ENCODE measurements at places on chromosomes 7 and 10.
A peak's percentile ranks its signal among the peaks of the same experiment; 100 is the strongest.

GRCh38 chr7:69301253-69301652, 297.0 kb upstream of the AUTS2 start:
- DNase-seq = no peak

- DNase-seq = no peak
Measured at GRCh38 chr7:151690606-151691005, 170.9 kb upstream of the RHEB start.

GRCh38 chr10:73964743-73965142, 33.2 kb upstream of the VCL start:
- no peak for DNase-seq

DNA sequence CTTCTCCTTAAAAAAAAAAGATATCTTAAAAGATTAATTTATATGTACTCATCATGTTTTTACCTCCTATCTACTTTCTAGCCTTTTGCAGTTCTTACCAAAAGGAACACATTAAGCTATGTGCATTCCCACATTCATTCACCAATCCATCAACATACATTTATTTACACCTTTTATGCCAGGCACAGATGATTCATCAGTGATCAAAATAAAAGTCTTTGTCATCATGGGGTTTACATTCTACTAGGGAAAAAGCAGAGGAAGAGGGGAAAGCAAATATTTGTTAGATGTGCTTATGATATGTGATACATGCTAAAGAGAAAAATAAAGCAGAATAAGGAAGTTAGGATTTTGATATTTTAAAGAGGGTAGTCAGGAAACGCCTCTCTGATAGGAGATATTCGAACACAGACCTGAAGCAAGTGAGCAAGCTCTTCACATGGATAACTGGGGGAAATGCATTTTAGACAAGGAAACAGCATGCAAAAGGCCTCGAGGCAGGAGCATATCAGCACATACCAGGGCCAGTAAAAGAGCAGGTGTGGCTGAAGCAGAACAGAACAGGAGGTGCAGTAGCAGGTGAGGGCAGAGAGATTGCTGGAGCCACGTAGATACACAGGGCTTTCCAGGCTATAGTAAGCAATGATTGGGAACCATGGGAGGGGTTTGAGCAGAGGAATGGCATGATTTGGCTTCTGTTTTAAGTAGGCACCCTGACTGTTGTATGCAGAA, 67.4 kb downstream of the REEP3 start:
- DNase-seq = peak; percentile 42

- DNase-seq = no peak
Measured at GRCh38 chr7:85471740-85472139, 284.9 kb upstream of the SEMA3D start.

DNA sequence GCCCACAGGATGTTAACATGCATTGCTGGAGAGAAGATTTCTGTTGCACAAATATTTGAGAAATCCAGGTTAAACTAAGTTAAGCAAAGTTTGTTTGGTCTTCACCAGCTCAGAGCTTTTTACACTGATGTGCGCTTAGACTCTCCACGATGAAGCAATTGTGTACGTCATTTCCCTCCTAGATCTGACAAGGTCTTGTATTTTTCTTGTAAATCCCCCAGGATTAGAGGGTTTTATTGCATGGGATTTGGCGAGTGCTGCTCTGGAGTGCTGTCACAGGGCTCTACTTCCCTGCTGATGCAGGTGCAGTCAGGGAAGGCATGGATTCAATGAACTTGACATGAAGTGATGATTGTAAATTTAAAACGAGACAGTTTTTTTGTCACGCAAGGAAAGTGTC, 173.3 kb downstream of the PDE1C start:
- no peak for DNase-seq

GRCh38 chr7:146115548-146115850, 1.1 kb upstream of the CNTNAP2 start:
- DNase-seq = no peak

GRCh38 chr10:129741978-129742741, 221.9 kb downstream of the EBF3 start:
- no peak for DNase-seq

DNA sequence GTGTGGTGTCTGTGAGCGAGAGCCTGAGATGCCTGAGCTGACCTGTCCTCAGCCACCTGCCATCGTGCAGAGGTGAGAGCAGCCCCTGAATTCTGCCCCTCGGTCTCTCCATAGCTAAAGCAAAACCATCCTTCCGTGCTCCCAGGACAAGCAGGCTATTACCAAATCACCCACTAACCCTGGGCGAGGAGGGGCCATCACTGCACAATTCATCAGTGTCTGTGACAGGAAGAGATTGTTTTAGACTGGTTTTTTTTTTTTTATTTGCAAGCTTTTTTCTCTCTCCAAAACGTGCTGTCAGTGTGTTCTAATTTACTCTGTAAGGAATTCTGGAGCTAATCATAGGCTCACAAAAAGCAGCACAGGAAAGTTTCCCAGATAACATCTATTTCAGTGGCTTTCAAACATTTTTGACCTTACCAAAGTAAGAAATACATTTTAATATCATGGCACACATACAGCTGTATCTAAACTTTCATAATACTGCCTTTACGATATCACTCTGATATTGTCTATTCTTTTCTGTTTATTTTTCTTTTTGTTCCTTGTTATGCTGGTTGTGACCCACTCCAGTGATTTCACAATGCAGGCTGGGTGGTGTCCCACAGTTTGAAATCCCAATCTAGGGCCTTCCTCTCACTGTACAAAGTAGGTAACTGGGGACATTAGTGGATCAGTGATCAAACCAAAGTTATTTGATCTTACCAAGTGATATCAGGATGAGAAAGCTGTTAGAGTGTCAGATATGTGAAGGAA, 62.8 kb downstream of the EGFR start:
- DNase-seq = no peak

DNA sequence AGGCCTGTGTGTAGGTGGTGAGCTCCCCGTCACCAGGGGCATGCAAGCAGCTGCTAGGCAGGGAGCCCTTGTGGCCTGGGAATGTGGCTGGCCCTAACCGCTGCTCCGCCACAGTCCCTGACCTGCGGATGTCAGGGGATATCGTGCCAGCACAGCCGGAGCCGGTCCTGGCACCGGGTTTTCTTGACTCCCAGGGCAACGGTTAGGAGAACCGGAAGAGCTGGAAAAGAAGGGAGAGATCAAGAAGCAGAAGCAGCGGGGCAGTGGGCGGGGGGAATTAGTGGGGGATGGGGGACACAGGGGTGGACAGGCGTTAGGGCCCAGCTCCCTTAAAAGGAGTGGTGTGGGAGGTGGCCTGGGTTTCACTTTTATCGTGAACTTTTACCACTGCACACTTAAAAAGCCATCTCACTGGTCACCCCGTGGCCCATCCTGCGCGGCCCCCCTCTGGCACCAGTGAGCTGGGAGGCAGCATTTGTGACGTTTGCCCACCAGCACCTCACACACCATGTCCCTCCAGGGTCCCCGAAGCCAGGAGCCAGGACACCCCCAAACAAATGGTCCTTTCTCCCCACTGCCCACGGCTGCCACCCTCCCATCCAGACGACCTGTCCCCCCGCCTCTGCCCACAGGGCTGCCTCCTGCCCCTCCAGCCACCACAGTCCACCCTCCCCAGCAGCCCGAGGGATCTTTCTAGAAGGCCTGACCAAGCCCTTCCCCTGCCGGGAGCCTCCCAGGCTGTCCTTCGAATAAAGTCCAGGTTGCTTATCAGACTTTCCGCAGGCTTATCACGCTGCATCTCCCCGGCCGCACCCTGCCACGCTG, 1.8 kb upstream of the MICALL2 start:
- no peak for DNase-seq

All from RWPE1 (cell line).